ENCODE measurements at places on chromosomes 5 and 9.

GRCh38 chr9:113266174-113266573 lies 9.2 kb downstream of the CDC26 start:
- DNase-seq = no peak

GRCh38 chr5:157677931-157678330 lies 6.6 kb downstream of the C5orf52 start:
- no peak for DNase-seq

DNA sequence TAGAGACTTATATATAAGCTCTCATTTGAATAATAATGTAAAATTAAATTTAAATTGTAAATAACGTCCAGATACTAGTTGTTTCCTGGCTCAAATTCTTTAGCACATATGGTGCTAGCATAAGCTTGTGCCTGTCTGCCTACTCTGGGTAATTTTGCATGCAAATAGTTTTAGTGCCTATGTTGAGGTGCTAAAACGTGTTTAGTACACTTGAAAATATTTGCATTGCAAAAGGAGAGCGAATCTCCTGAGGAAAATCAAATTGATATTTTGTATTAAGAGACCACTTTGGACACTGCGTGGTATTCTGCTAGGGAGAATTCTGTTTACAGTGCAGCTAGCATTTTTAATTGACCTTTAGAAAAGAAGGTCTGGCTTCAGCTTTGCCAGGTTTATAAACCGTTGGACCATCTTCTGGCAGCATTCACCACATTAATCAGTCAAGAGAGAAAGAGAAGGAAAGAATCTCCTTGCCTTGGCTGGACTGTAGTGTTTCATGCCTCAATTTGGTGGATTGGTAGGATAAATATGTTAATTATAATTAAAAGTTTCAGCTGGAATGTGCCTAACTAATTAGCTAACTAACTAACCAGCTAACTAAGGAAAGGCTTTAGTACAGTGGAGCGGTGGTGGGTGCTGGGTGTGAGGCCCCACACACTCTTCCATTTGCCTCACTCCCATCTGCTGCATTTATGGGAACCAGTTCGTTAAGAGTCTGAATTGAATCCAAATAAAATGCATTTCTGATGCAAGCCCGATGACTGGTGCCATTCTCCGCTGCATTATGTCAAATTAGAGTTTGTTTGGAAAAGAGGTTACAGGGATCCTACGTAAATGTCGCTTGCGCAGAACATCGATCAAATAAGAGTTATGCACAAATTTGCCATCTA lies 150.1 kb upstream of the MPDZ start:
- no peak for DNase-seq

DNA sequence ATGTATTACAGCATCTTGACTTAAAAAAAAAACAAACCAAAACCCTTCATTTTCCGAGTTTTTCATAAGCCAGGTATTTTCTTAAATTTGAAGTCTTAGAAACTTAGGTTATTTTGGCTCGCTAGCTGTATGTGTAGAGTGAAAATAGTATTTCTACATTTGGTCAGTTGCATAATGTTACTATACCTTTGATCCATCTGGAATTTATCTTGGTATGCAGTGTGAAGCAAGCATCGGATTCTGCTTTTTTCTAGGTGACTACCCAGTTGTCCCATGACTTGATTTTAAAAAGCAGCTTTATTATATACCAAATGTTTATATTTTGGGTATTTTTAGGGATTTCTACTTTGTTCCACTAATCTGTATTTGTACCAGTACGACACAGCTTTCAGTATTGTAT lies 27.7 kb downstream of the UBAP1 start:
- no peak for DNase-seq

GRCh38 chr5:849651-850301 lies 1.0 kb downstream of the ZDHHC11 start:
- no peak for DNase-seq

DNA sequence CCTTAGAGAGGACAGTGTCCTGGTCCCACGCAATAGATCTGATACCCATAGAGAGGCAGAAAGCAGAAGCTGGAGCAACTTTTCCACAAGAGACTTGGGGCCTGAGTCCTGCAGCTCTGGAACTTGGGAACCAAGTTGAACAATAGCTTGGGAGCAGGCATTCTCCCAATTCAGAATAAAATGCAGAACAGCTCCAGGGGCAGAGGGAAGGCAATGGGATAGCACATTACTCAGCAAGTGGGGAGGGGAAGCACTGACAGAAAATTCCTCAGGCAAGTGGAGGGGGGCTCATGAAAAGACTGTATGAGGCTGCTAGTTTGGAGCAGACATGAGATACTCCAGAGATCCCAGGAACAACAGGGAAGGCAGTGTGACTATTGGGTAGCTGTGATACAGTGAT lies 513.6 kb downstream of the HINT1 start:
- no peak for DNase-seq

DNA sequence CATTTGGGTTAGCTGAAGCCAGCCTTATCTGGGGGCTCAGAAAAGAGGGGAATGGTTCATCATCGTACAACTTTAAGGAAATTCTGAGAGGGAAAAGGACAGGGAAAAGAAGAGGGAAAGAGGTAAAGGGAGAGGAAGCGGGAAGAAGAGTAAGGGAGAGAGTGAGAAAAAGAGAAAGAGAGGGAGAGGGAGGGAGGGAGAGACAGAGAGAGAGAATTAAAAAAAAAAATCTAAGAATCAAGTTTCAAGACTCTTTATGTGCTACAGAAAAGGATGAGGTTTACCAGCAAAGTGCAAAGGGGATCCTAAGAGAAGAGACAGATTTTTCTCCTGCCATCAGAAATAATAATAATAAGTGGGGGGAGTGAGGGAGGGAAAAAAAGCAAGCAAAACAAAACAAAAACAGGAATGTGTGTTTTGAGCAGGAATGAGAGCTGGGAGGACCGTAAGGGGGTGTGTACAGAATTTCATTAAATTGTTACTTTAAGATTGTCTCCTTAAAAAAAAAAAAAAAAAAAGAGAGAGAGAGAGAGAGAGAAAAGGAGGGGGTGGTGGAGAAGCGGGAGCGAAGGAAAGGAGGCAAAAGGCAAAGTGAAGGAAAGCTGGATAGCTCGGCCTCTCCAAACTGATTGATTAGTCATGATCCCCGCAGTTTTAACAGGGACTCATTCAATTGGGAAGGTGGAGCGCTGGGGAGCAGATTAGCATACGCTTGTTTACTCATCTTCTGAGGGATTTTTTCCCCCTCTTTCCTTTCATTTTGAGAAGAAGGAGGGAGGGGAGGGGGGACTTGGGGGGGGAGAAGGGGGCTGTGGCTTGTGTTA lies 438 bp upstream of the PAPPA start:
- no peak for DNase-seq

- DNase-seq = no peak
Observed at GRCh38 chr5:138658676-138659075, 83.5 kb upstream of the HSPA9 start.

DNA sequence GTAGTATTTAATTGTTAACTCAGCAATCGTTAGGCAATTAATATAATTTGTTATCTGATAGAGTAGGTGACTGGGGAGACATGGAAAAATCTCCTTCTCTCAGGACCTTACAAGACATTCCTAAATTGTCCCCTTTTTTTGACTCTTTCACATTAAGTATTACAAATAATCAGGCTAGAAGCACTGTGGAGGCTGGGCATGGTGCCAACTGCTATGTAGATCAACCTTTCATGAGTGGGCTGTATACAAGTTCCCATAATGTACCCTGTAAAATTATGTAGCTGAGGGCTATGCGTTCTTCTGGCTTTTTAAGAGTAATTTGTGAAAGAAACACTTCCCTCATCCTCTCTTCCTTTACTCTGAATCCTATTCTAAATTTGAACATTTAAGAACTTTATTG lies 140.2 kb downstream of the NFIB start:
- no peak for DNase-seq

DNA sequence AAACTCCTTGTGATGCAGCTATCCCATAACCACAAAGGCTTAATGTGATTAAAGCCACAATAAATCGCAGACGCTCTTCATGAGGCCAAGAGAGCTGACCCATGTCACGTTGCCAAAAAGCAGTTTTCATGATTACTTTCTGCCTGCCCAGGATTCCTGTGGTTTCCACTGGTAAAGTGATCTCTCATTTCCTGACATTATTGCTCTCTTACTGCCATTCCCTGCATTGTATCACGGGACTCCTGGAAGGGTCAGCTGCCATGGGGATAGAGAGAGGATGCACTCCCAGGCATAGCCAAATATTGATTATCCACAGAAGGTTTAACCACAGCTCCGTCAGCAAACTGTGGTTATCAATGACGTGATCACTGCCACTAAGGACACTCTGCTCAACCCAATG lies 103.8 kb upstream of the SLC1A3 start:
- no peak for DNase-seq

DNA sequence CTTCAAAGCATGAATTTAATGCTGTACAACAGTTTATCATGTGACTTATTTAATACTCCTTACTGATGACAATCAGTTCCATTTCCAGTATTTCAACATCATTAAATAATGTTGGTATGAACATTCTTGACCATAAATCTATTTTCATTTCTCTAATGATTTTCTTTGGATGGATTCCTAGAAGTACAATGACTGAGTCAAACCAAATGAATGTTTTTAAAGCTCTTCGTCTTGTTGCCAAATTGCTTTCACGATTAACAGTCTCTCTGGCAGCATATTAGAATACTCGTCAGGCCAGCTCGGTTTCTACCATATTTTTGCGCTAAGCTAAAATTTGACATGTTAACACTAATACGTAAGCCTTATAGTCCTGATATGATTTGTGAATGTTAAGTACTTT lies 197.0 kb downstream of the TRPM3 start:
- DNase-seq = no peak

GRCh38 chr5:147512659-147513379 lies 3.0 kb upstream of the DPYSL3 start:
- no peak for DNase-seq

DNA sequence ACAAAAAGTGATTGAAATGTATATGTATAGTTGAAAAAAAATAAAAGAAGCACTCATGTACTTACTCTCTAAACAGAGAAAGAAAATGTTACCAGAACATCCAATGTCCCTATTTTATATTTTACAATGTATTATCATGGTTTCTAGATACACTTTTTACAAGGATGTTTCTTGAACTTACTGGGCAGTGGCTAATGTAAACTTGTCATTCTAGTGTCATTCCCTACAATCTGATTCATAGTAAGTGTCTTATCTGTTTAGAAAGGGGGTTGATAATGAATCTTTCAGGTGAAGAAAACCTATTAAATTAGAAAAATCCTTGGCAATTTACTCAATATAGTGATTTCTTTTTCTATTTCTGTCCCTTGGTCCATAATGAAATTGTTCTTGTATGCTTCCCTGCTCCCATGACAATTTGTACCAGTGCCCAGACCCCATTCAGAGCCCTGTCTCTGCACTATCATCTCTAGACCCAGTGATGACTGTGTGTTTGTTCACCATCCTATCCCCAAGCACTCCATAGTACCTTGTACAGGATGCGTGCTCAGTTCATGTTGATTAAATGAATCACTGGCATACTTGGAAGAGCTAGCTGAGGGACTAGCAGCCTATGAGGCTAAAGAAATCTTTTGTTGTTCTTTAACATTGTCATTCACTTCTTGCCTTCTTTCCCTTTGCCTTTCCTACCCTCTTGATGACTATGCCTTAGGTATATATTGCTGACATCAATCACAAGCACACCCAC lies 101.2 kb downstream of the HMHB1 start:
- DNase-seq = no peak

- no peak for DNase-seq
Observed at GRCh38 chr5:135386096-135386495, 12.9 kb downstream of the MACROH2A1 start.

GRCh38 chr9:109923471-109923760 lies 143.4 kb downstream of the PALM2AKAP2 start:
- DNase-seq = no peak

- DNase-seq = no peak
Observed at GRCh38 chr9:114149765-114150340, 5.5 kb upstream of the COL27A1 start.
